Activated CD4-positive, alpha-beta T cell treated with anti-CD3 and anti-CD28 coated beads for 4 hours (primary cell): ENCODE measurements at places on chromosomes 1 and 21.
A peak's percentile ranks its signal among the peaks of the same experiment; 100 is the strongest.

DNA sequence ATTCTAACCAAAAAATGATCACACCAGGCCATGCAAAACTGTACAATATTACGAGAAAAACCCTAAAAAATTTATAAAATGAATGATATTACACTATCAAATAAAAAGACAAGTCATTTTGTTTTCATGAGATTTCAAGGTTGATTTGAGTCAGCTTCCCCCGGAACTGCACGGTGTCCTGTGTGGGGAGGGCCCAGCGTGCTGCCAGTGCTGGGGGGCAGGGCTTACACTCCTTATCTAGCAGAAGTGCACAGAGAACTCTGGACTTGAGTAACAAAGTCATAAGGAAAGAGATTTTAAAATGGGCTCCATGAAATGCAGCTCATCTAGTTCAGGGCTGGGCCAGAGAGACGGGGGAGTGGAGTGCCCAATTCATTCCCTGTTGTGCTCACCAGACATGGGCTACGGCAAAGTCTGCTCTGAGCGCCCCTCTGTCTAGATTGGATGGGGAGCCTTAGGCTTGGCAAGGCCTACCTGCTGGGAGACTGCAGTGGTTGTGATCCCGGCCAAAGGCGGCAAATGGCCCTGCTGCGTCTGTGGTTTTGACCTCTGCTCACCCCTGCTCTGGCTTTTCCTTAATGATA, 50.1 kb downstream of the COQ8A start:
- no peak for DNase-seq

GRCh38 chr1:42482635-42483153, 19.6 kb downstream of the CCDC30 start:
- DNase-seq = no peak

- DNase-seq = no peak
Observed at GRCh38 chr1:100607628-100608240, 69.8 kb downstream of the GPR88 start.

DNA sequence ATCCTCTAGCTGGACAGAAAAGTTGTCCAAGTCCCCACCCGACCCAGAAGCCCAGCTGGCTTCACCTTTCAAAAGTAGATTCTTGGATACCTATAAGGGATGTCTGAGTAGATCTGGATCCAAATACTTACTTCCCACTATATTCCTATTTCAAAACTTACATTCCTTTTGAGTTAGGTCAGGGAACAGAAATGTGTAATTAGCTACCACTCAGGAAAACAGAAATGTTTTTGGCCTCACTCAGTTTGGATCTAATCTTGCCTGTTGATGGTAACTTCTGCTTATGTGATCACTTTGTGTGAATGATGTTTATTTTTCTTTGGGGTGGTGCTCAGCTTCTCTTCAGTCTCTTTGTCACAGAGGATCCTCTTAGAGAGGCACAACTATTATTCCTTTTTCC, 814.4 kb upstream of the RGS18 start:
- no peak for DNase-seq

DNA sequence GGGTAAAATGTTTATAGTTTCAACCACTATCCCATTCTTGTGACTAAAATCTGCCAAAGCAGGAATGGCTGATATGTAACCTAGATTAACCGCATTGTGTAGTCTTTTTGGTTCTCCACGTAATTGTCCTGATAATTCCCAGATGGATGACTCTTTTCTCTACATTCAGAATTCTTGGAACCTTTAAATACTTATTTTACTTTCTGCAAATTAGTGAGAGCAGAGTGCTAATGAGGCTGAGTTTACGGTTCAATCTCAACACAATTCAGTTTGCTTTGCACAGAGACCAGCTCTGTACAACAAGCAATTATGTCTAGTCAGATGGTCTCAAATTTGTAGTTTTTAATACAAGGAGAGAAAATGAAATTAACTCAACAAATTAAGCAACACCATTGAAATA, 9.1 kb downstream of the CRB1 start:
- DNase-seq = no peak

DNA sequence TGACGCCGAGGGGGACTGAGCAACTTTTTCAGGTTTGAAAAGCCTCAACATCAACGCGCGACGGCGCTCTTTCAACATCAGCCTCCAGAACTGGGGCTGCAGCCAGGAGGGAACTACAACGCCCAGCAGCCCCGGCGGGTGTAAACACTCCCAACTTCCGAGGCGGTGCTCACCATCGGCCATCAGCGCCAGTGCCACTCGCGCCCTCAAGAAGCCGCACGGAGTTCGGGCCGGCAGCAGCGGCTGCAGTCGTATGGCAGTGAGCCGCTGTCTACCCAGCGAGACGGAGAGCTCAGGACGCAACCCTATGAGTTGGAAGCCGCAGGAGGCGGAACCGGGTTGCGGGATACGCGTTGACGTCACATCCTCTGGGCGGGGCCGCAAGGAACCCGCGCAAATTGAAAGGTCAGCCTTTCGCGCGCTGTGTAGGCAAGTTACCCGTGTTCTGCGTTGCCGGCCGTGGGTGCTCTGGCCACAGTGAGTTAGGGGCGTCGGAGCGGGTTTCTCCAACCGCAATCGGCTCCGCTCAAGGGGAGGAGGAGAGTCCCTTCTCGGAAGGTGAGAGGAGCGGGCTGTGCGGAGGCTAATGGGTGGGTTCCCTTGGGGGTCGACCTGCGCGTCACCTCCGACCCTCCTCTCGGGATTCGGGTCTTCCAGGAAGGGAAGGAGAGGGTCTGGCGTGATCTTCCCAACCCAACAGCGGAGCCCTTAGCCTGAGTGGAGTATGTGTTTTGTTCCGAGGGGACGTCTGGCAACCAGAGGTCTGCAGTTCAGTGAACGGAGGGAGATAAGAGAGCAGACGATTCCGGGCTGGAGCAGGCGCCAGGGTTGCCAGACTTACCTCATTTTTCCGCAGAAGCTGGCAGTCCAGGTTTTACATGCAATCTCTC, at the start of gene EXO1:
EXO1 (plus strand) TSS at position 409 of the 890 bp plus-strand sequence. CDS start 2,222 bp downstream, outside the sequence.
- peak; percentile 83 for DNase-seq

GRCh38 chr1:48356901-48357300, 115.1 kb downstream of the SPATA6 start:
- DNase-seq = no peak

DNA sequence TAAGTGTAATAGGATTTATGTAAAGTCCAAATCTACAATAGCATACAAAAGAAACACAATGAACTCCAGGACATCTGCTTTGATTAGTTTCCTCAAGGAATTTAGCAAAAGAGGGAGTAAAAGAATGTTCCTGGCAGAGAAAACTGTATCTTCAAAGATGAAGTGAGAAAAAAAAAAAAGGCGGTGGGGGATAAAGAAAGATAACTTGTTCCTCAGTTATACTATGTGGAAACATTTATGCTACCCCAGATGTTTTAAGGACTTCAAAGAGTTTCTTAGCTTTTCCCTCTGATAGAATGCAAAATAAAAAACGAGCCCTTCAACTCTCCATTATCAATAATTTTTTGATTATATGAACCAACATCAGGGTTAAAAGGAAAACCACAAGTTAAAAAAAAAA, 908.9 kb upstream of the ADGRL2 start:
- DNase-seq = no peak

DNA sequence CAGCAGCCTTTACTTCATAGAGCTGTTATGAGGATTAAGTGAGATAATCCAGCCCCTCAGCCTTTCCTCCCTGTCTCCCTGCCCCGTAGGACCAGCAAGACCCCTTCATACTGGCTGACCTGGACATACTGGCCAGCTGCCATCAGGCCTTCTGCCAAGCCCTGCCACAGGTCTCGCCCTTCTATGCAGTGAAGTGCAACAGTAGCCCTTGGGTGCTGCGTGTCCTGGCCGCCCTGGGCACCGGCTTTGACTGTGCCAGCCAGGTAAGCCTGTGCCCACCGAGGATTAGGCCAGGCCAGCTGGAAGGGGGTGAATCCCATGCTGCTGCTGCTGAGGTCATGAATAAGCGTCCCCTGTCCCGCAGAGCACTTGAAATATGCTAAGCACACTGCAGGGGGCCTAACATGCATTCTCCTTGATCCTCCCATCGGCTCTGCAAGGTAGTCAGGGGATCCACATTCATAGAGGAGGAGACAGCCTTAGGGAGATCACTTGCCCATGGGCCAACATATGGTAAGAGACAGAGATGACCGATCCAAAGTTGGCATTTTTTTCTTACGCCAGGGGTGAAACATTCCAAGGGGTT, 73.3 kb upstream of the TINAGL1 start:
- no peak for DNase-seq

GRCh38 chr1:207014728-207015127, 17.8 kb downstream of the C1orf116 start:
- DNase-seq = no peak

DNA sequence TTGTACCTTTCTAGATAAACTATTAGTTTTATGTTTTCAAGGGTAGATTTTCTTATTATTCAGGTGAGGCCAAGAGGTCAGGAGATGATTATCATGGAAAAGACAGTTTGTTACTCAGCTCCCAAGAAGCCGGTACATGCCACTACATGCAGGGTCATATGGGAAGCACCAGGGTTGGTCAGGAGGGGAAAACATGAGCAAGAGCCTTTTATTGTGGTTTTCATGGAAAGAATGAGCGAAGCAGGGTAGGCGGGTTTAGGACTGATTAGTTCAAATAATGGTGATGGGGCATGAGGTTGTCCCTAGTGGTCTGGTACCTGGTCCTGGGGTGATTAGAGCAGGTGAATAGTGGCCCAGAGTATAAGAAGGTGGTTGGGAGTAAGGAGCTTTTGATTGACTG, 189.9 kb downstream of the APP start:
- no peak for DNase-seq
